ENCODE measurements at places on chromosomes 13 and 19.

DNA sequence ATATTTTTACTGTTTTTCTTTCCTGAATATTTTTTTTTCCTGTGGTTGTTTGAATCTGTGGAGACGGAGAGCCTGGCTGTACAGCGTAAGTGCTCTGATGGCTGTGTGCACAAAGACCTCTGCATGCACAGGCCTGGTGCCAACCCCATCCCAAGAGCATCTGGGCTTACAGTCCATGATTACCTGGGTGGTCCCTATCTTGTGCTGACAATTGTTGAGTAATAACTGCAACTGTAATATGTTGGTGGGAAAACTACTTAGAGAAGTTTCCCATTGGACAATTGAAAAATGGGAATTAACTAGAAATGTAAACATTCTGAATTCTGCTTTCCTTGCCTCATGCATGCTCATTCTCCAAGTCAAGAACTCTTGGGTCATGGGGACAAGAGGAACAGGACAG lies 268.7 kb downstream of the SHISA2 start:
- no peak for DNase-seq

- no peak for DNase-seq
These were observed 861.2 kb downstream of the UQCRFS1 start for GRCh38 chr19:28351761-28352160.

GRCh38 chr13:71300602-71301001 lies 566.4 kb downstream of the DACH1 start:
- DNase-seq = no peak

GRCh38 chr13:99050983-99051488 lies 73.2 kb upstream of the DOCK9 start:
- DNase-seq = no peak

DNA sequence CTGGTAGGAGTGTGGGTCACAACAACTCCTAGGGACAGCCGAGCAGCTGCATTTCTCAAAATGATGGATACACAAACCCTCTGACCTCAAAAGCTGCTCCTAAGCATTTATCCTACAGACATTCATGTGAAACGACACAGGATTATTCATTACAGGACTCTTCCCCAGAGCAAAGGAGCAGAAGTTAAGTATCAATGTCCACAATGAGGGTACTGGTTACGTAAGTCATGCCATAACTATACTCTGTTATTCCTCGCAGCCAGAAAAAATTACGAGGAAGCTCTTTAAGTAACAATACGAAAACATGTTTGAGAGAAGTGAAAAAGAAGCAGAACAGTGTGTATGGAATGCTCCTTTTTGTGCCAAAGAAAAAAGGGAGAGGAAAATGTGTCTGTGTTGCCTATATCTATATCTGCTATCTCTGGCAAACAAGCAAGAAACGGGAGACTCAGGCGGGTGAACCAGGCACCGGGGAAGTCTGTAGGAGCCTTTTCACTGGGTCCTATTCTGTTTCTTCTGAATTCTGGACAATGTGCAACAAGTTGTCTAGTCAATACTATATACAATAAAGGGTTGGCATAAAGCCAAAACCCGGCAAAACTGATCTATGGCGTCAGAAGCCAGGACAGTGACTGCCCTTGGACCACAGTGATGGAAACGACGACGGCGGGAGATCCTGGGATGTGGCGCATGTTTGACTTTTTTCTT lies 1.3 kb downstream of the ISOC2 start:
- DNase-seq = no peak

DNA sequence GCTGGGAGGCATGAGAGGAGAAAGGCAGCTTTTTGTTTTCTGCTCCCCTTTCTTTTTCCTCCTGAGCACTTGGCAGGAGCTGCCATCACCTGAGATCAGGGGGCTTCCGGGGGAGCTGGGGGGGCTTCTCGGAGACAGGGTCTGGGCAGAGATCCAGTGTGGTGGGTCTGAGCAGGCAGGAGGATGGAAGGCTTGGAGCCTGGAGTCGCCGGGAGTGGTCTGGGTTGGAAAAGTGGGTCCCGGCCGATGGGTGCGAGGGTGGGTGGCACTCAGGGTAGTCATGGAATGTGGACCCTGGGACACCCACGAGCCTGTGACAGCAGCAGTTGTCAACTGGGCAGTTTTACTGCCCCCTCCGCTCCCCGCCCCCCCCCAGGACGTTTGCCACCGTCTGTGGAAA lies 2.2 kb upstream of the ADM5 start:
- DNase-seq = no peak

- no peak for DNase-seq
These were observed 32.9 kb downstream of the NAXD start for GRCh38 chr13:110648146-110648819.

- no peak for DNase-seq
These were observed 8.0 kb downstream of the ARHGEF1 start for GRCh38 chr19:41890936-41891335.

DNA sequence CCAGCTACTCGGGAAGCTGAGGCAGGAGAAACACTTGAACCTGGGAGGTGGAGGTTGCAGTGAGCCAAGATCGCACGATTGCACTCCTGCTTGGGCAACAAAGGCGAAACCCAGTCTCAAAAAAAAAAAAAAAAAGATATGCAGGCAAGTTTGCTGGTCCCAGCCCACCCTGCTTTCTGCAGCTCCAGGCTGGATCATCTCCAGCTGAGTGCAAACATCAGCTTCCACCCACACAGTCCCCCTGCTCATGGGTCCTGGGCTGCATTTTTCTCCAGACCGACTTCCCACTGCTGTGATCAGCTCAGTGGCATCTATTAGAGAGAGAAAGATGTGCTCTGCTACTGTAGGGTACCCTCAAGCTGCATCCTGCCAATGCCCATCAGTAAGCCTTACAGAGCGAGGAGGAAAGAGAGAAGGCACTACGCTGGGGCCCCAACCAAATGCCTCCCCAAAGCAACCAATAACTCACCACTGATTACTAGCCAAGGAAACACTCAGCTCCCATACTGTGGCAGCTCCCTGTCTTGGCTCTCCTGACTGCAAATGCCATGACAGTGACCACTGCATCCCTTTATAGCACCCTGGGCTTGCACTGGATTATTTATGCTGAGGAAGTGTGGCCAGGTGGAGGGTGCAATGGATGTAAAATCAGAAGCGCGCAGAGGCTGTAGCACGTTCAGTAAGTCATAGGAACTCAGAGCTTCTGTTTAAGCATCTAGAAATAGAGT lies 170.9 kb upstream of the ZNF507 start:
- DNase-seq = no peak

DNA sequence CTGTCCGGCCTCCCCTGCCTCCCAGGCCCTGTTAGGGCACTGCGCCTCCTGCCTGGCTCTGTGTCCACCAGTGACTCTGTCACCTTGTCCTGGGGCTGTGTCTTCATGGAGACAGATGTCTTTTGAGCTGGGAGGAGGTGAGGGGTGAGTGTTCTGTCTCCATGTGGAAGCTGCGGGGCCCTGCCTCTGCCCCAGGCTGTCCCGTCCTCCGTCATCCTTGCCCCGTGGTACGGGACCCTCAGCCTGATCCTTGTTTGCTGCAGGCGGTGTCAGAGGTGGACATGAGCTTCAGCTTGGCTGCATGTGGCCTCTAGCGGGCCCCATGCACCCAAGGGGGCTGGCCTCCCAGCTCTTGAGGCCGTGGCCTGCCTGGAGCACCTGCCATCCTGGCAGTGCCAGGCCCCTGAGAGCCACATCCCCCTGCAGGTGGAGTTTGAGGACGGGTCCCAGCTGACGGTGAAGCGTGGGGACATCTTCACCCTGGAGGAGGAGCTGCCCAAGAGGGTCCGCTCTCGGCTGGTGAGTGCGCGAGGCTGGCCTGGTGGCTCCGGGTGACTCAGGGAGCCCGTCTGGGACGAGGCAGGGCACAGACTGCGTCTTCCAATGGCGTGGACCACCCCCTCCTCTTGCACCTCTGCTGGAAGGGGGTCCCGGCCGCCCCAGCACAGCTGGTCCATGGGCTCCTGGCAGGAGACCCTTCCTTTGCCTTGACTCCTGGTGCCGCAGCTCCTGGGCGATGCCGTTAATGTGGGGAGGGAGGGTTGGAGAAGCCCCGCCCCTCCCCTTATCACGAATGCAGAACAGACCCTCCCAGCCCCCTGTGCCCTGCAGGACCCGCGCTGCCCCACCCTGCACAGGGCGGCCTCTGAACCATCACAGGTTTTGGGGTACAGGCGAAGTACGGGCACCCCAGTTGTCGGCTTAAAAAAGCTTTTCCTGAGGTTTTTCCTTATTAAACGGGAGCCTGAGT lies 181.3 kb downstream of the KDM4B start:
- no peak for DNase-seq

GRCh38 chr13:45943965-45944364 lies 92.4 kb upstream of the SIAH3 start:
- DNase-seq = no peak

- no peak for DNase-seq
These were observed 15.0 kb downstream of the FZR1 start for GRCh38 chr19:3521104-3521445.

All from stimulated activated naive CD4-positive, alpha-beta T cell treated with Interleukin-2 at 50 U/mL for 16 hours (primary cell).